ENCODE measurements at places on chromosomes 11 and 22.

GRCh38 chr11:86951706-86952105, 3.5 kb downstream of the FZD4 start:
- no peak for DNase-seq

DNA sequence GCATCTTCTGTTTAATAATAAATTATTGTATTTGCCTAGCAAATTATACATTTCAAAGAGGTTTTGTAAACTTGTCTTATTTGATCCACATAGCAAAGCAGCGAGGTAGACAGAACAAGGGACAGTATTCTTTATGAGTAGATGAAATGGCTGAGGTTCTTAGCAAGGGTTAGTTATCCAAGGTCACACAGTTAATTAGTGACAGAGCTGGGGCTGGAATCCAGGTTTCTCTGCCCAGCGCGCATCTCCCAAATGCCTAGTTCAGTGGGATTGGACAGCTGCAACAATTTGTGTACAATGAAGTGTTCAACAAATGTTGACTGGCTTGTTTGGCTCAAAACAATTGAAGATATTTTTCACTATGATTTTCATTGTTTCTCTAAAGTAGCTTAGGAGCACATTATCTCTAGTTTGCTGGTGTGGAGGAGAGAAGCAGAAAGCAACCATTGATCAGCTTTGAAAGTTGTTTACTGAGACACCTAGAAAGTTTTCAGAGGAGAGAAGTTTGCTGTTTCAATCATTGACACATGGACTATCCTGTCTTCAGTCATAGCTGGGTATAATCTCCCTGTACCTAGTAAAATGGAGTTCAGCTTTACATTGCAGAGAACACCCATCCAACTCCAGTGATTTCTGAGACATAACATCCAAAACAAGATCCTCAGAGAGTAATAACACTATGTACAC, 270.6 kb downstream of the FAT3 start:
- no peak for DNase-seq

GRCh38 chr11:119794141-119794665, 65.2 kb upstream of the NECTIN1 start:
- DNase-seq, result no peak

GRCh38 chr22:20000246-20001081, 16.2 kb downstream of the ARVCF start:
- DNase-seq, result no peak

DNA sequence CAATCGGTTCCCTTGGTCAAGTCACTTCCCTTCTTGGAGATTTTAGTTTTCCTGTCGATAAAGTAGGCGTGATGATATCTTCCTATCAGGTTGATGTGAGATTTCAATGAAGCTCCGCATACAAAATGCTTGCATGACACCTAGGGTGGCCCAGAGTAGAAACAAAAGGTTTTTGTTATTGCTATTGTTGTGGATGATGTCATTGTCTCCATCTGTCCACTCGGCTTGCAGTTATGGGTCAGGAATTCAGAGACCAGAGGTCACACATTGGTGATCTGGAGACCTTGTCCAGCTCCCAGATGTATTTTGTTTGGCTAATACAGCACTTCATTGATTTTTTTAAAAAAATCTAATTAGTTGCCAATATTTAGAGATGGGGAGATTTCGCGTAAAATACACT, 382.1 kb downstream of the MN1 start:
- no peak for DNase-seq

DNA sequence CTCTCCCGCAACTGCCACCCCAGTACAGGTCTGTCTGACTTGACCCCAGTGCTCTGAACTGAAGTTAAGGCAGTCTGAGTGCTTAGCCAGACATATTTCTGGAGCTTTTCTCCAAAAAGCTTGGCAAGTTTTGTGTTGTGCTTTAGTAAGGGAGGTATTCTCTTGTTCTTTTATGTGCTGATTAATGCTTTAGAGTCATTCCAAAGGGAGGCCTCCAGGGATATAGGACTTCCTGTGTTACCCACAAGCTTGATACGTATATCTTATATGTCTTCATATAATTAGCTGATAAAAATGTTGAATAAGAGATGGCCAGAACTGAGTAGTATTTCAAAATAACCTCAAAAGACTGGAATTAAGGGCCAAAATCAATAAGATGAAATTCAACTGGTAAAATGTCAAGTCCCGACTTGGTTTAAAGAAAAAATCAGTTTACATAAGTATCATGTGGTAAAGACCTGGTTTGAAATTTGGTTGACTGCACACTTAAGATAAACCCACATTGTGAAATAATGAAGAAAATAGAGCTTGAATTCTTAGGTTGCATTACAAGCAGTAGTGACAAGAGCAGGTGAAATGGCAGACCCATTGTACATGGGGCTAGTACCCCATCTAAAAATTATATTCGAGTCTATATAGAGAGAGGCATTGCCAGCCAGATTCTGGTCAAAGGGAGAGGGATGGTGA, 226.9 kb downstream of the SNX19 start:
- DNase-seq, result no peak

GRCh38 chr11:5719703-5720495, 16.3 kb upstream of the OR56B1 start:
- DNase-seq, result no peak

- no peak for DNase-seq
These were observed 351.1 kb downstream of the BUD13 start for GRCh38 chr11:116421529-116422185.

DNA sequence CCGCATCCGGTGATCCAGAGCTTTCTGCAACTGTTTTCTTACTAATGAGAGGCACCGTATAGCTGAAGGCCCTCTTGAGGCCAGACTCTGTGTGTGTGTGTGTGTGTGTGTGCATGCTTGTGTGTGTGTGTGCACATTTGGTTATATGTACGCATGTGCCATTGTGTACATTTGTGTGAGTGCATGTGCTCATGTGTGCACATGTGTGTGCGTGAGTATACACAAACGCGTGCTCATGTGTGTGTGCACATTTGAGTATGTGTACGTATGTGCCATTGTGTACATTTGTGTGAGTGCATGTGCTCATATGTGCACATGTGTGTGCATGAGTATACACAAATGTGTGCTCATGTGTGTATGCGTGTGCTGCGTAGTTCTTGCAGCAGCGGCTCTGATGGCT, 12.3 kb upstream of the FGF19 start:
- DNase-seq, result no peak

DNA sequence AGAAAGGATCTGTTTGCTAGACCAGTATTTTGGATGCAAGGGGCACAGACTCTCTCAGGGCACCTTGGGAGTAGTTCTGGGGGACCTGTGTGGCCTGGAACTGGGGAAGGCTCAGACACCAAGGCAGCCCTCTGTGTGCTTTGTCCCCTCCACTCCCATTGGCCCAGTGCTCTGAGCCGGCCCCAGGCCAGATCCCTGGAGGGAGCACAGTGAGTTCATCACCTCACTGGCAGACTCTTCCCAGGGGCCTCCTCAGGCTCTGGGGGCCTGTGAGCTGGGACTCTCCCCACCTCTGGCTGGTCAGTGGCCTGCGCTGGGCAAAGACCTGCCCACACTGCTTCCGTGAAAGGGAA, 51.7 kb downstream of the CHRDL2 start:
- no peak for DNase-seq

GRCh38 chr11:44574610-44575287, 9.3 kb downstream of the CD82 start:
- DNase-seq, result no peak

- DNase-seq, result no peak
These were observed 31.9 kb downstream of the RTN4R start for GRCh38 chr22:20236052-20236717.

- DNase-seq, result no peak
These were observed 8.0 kb downstream of the MRTFA start for GRCh38 chr22:40628354-40629042.

- no peak for DNase-seq
These were observed 59.8 kb downstream of the TIMP3 start for GRCh38 chr22:32861330-32861729.

DNA sequence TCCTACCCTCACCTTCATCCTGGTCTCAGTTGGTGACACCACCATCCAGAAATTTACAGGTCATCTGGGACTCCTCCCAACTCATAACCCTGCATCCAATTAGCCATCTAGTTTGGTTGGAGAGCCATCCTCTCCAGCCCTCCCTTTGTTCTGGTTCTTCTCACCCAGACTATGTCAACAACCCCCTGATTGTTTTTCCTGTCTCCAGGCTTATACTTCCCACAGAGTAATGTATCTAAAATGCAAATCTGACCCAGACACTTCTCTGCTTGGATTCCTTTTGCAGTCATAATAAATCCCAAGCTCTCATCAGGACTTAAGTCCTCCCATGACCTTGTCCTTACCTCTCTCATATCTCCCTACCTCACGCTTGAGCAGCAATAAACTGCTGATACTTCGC, 3.0 kb downstream of the TTC12 start:
- DNase-seq, result no peak

GRCh38 chr22:17916226-17916889, 108.0 kb downstream of the MICAL3 start:
- no peak for DNase-seq

GRCh38 chr11:119175493-119176077, 7.1 kb downstream of the NLRX1 start:
- no peak for DNase-seq

DNA sequence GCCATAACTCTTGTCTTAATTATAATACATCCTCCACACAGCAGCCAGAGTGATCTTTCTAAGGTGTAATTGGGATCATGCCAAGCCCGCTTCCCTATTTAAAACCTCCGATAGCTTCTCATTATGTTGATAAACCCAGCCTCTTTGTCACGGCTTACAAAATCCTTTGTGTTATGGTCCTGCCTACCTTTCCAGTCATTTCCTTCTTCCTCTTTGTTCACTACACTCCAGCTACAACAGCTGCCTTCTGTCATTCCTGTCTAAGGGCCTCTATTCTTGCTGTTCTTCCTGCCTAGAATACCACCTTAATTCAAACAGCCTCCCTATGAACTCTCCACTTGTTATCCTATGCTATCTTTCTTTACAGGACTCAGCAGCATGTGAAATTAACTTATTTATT, 70.6 kb upstream of the CAPRIN1 start:
- DNase-seq, result no peak

- no peak for DNase-seq
These were observed 935.7 kb downstream of the BRD1 start for GRCh38 chr22:48891688-48892577.

- no peak for DNase-seq
These were observed 62.7 kb downstream of the TECTA start for GRCh38 chr11:121163658-121164308.

GRCh38 chr11:130439160-130439519, 9.3 kb upstream of the ADAMTS15 start:
- DNase-seq, result no peak

GRCh38 chr11:72008728-72009127, 10.0 kb downstream of the IL18BP start:
- DNase-seq, result no peak

DNA sequence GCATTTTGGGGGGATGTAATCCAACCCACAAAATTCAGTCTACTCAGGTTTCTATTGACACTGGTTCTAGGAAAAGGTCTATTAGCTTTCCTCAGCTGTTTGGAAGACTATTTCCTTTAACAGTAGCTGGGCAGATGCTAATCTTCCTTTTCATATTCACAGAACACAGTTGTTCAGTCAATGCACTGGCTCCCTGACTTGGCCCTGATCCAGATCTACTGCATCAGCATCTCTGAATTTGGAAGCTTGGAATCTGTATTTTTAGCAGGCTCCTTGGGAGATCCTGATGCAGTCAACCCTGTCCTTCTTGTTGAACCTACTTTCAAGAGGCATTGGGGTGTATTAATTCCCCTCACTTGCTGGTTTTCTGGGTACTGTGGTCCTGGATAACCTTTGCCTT, 6.3 kb downstream of the HTATIP2 start:
- DNase-seq, result no peak

DNA sequence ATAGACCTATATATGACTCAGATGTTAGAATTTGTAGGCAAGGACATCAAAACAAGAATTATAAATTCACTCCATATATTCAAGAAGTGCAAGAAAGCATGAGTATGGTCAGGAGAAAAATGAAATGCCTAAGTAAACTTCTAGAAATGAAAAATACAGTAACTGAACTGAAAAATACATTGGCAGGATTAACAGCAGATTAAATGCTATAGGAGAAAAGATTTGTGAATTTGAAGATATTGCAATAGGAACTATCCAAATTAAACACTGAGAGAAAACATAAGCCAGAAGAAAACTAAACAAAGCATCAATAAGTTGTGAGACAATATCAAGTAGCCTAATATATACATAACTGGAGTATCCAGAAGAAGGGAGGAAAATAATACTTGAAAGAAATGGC, 46.6 kb upstream of the TMEM45B start:
- no peak for DNase-seq

Data from glutamatergic neuron (in vitro differentiated cells).